Inflammatory macrophage (primary cell): ENCODE measurements at places on chromosomes 5 and 9.

GRCh38 chr5:14243766-14244165 is 100.6 kb downstream of the TRIO start:
- DNase-seq, result no peak

- DNase-seq, result no peak
Measured at GRCh38 chr5:125152044-125152443, 405.6 kb upstream of the ZNF608 start.

DNA sequence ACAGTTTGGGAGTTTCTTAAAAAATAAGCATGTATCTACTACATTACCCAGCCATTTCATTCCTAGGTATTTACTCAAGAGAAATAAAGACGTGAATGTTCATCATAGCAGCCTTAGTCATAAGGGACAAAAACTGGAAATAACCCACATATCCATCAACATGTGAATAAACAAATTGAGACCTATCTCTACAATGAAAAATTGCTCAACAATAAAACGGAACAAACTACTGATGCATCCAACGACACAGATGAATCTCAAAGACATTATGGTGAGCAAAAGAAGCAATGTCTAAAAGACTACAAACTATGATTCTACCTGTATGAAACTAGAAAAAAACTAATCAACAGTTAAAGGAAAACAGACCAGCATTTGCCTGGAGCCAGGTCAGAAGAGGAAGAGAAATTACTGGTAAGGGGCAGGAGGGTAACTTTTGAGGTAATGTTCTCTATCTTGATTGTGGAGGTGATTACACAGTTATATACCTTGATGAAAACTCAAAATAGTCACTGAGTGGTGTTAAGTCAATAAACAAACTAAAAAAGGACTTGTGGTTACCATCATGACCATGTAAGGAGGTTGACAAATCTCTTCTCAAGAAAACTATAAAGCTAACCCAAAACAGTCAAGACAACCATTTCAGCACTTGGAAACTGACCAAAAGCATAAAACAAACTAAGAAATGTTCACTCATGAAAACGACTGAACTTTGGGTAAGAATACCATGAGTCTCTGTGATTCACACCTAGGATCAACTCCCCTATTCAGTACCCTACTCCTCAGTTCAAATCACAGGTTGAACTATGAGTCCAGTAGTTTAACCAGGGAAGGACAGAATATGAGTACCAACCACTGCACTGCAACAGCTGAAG is 10.4 kb downstream of the UIMC1 start:
- peak; percentile 72 for DNase-seq

- no peak for DNase-seq
Measured at GRCh38 chr5:146734936-146735577, 143.5 kb downstream of the PPP2R2B start.

- DNase-seq, result no peak
Measured at GRCh38 chr5:31407921-31408693, 123.8 kb downstream of the DROSHA start.

DNA sequence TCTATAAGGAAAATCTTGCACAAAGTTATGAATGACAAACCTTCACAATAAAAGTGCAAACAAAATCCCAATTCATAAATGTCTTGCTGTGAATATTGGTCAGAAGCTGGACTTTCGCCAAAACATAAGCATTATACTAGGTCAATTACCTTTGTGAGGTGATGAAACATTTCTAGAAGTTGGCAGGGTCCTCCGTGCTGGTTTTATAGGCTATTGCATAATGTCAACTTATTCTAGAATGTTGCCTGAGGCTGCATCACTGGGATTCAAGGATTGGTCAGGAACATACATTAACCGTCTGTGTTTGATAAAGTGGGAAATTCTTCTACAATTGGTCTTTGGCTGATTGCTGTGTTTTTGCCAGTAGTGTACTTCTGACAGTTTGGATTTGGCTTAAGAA is 49.8 kb upstream of the PALM2AKAP2 start:
- no peak for DNase-seq

- no peak for DNase-seq
Measured at GRCh38 chr5:90682278-90682677, 123.7 kb downstream of the ADGRV1 start.

- DNase-seq, result peak; percentile 54
Measured at GRCh38 chr5:18305288-18305924, 671.1 kb downstream of the TAF11L14 start.

GRCh38 chr5:180090769-180091546 is 19.4 kb upstream of the RNF130 start:
- DNase-seq, result no peak

DNA sequence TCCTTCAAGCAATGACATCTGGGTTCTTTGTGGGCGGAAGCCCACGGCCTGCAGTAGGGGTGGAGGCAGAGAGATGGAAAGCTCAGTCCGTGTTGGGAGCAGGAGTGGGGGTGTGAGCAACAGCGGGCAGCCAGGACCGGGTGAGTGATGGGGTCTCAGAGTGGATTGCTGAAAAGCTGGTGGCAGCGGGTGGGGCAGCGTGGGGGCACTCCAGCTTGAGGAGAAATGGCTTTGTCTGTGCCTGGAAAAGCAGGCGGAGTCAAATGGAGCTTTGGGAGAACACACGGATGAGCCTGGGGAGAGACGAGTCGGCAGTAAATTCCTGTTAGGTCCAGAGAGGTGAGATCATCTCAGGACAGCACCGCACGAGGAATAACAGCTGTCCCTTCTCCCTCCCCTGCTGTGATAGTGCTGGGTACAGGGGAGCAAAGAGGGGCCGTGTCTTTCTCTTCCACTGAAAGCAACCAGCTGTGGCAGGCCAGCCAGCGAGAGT is 42.1 kb downstream of the CACNA1B start:
- no peak for DNase-seq

DNA sequence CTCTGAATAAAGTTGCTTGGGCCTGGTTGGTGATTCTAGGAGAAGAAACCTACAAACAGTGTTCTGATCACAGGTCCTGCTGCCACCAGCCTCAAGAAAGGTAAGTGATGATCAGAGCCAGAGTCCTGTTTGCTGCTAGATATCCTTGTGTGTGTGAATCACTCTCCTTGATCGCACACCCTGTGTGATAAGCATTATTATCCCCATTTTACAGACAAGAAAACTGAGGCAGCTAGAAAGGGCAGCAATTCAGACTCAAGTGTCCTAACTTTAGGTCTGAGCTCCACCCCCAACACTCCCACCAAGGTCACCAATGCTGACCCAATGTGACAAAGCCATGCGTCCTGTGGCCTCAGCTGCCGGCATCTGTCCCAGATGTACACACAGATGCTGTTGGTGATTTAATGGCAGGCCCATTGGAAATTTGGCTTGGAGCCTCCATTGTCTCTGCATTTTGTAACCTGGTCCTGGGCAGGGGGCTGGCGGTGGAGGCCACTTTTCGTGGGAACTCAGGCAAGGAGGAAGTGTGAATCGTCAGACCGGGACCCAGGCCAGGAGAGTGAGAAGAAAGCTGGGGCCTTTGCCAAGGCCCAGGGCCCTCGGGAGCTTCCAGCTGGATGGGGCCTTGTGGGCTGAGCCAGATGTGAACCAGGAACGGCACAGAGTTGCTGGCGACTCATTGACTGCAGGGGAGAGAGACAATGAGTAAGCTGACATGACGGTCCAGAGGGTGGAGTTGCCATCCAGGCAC is 29.8 kb upstream of the GGTA1 start:
- DNase-seq, result no peak

DNA sequence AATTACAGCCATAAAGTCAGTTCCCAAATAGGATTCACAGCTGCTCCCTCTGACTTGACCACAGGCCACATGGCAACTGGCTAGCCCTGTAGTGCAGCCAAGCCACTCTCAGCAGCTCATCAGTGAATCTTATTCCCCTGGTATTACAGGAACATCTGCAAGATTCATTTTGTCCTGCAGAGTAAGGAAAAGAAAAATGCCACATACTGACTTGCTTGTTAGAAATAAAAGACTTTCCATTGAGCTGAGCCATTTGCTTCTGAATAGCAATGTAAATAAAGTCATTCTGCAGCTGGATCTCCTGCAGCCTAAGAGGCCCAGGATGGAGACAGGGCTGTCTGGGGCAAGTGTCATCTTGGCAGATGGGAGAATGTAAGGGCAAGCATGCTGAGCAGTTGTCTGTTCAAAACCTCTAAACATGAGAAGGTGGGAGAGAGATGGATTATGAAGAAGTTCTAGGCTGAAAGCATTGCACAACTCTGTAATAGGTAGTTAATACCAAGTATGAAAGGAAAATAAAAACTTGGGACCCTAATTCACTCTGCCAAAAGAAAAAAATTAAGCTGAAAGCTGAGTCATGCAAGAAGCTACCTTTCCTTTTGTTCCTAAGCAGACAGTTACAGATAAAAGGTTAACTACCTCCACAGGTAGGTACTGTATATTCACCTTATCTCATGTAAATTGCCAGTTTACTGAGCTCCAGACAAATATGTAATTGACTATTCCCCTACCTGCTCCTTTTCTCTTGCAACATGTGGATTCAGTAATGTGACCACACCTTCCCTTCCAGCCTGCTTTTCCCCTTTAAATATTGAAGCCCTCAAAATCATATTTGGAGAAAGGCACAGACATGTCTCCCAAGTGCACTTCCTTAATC is 244.4 kb upstream of the RAI14 start:
- DNase-seq, result no peak

- DNase-seq, result no peak
Measured at GRCh38 chr5:94562327-94562971, 56.0 kb downstream of the KIAA0825 start.

- no peak for DNase-seq
Measured at GRCh38 chr5:1276930-1277329, 17.9 kb downstream of the TERT start.

DNA sequence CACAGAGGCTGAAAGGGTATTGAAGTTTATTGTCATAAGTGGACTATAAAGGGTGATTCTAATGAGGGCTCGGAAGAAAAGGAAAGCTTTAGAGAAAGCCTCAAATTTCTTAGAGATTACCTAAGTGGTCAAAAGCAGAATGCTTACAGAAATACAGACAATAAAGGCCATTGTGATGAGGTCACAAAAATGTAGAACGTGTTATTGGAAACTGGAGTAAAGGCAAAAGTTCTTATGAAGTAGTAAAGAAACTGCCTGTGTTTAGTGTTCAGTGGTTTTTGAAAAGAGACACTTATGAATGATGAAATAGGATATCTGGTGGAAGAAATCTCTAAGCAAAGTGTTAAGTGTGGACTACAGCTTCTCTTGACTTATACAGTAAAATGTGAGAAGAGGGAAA is 726.9 kb downstream of the DNAH5 start:
- DNase-seq, result no peak

- no peak for DNase-seq
Measured at GRCh38 chr5:881551-881935, 11.1 kb downstream of the BRD9 start.

DNA sequence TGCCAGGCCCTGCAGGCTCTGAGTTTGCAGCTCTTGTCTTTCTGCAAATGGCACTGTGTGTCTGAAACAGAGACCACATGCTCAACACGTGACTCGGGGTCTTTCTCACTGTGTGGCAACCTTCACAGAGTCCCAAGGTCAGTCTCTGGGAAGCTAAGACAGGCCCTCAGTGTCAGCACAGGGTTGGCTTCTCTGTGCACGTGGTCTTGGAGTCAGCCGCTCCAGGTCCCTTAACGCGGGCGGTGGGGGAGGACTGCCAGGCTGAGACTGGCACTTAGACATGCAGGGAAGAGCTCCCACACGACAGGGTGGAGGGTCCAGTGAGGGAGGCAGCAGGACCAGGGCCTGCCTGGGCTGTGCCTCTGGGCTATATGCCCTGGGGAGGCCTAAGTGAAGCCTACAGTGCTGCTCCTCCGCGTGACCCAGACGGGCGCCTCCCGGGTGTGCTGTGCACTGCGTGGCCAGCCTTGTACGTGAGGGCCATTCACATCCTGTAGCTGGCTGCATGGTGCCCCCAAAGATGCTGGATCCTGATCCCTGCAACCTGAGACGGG is 76.8 kb downstream of the ADAMTS2 start:
- no peak for DNase-seq

DNA sequence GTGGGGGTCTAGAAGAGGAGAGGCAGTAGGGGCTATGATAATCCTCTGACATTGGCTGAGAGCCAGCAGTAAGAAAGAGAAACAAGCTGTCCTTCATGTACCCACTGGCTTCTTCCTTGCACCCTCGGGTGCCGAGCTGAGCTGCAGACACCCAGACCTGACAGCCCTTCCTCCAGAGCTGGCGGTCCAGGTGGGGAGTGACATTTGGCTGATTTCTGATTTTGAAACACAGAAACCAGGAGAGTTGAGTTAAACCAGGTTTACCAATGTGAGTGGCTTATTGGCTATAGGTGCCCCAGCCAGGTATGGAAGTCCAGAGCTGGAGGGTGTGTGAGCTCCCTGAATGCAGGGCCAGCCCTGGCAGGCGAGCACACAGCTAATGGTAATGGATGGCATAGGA is 59.2 kb downstream of the GADD45G start:
- DNase-seq, result no peak

DNA sequence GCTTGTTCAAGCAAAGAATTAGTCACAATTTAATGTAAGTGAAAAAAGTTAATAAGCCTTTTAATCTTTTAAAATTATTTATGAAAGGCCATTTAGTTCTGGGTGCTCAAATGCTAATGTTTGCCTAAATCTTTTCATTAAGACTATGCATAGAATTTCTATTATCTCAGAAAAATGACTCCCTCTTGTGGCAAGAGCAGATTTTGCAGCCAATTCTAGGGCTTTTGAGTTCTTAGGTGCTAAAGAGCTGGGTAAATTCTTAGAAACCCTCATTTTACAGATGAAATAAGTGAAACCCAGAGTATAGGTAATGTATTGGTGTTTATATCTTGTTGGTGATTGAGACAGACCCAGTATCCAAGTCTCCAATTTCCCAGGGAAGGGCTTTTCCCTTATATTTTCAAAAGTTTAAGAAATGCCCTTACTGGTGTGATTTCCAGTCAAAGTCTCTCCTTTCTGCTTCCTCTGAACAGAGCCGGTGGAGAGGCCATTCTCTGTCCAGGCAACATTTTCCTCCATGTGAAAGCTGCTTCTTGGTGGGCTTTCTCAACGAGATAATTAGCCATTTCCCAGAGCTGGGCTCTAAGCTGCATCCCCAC is 24.1 kb upstream of the PCSK5 start:
- peak; percentile 87 for DNase-seq

DNA sequence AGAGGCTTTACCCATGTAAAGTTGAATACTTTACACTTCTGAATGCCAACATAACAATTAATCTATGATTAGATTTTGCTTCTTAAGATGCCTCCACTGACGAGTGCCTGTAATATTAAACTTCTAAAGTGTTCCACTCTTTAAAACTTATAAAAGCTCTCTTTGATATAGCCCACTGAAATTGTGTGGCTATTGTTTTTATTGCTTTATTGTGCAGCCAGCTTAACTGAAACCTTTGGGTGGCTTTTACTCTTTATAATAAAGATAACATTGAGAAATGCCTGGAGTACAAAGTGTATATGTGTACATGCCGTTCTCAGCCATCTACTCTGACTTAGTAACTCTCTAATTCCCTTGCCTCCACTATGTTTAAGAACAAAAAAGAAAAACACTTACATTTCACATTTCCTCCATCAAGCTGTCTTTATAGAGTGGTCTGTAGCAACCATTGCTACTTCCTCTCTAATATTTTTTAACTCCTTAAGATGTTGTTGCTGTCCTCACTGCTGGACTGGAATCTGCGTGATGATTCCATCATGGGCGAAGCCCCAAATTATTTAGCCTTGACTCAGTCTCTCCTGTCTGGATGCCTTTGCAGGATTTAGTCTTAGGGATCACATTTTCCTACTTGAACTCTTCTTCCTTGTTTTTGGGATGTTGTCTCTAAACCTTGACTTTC is 9.1 kb downstream of the PIK3R1 start:
- no peak for DNase-seq

- DNase-seq, result no peak
Measured at GRCh38 chr9:96620832-96621269, 1.2 kb upstream of the CDC14B start.
